Eye (tissue), 1 donor: ENCODE measurements at places on chromosomes 1 and 21.

GRCh38 chr1:225347123-225347683 is 80.6 kb downstream of the LBR start:
- DNase-seq: no peak

- DNase-seq: no peak
These were observed 13.2 kb upstream of the GPR153 start for GRCh38 chr1:6274102-6274501.

DNA sequence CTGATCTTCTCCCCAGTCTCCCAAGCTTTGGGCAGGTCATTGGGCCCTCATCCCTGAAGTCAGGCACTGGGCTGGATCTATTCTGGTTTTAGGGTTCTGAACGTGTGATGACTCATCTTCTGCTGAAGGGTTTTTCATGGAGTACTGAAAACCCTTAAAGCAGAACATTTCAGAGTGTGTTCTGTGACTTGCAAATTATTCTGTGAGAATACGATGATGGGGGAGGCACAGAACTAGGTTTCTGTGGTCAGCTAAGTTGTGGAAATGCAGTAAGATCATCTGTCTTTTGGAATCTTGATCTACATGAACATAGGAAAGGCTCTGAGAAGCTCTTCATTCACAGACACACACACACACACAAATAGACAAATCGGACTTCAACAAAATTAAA is 46.2 kb downstream of the NAV1 start:
- no peak for DNase-seq

DNA sequence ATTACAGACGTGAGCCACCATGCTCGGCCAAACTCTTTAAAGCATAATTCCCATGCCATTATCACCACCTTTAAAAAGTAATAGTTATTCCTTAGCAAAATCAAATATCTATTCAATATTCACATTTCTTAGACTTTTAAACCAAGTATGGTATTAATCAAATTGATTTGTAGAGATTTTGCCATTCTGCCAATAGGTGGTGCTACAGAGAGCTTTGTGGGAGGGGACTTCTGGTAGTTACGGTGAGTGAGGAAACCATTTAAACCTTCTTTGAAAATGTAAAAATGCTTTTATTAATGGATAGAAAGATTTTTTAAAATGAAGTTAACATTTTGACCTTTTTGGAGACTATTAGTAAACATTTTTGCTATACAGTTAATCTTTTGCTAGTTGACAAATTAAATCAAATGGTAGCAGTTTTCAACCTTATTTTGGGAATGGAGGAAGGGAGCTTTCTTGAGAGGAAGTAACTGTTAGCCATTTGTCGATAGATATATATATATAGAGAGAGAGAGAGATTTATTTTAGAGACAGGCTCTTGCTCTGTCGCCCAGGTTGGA is 19.3 kb downstream of the IARS2 start:
- DNase-seq: peak; percentile 24

GRCh38 chr1:26094076-26094669 is 17.5 kb upstream of the PDIK1L start:
- DNase-seq: peak; percentile 30

- no peak for DNase-seq
These were observed 11.5 kb upstream of the BGLAP start for GRCh38 chr1:156230473-156230837.

DNA sequence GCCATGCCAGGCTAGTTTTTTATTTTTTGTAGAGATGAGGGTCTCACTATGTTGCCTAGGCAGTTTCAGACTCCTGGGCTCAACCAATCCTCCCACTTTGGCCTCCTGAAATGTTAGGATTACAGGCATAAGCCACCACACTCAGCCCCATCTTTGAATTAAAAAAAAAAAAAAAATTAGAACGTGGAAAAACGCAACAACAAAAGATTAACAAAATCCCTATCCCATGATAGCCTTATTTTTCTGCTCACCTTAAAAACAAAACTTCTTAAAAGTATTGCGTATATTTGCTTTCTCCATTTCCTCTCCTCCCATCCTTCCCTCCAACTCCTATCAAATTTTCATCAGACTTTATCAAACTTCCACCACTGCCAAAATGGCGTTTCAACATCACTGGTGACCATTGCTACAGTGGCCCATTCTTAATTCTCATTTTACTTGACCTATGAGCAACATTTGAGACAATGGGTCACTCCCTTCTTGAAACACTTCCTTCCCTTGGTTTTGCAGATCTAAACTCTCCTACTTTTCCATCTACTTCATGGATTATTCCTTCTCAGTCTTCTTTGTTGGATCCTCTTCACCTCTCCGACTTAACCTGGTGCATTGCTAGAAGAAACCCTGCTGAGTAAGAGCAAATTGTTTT is 579 bp upstream of the ZNF684 start:
- DNase-seq: no peak

GRCh38 chr1:40507973-40508372 is 594 bp upstream of the EXO5 start:
- peak; percentile 18 for DNase-seq

DNA sequence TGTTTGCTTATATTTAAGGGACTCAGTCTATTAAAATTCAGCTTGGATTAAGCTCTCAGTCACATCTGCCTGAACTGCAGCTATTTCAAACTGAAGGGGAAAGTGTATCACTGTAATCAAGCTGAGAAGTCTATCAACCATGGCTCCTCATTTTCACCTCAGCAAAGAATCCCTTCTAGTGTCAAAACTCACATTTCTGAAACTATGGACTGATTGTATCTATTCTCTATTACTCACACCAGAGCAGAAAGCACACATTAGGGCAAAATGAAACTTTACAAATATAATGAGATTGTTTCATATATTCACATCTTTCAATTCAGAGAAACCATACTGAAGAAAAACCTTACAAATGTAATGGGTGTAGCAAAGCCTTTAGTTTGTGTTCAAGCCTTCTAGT is 14.6 kb upstream of the C1orf146 start:
- no peak for DNase-seq

GRCh38 chr1:168227620-168228019 is 1.8 kb downstream of the SFT2D2 start:
- DNase-seq: no peak

GRCh38 chr21:16910435-16911165 is 602.2 kb upstream of the CXADR start:
- DNase-seq: no peak

DNA sequence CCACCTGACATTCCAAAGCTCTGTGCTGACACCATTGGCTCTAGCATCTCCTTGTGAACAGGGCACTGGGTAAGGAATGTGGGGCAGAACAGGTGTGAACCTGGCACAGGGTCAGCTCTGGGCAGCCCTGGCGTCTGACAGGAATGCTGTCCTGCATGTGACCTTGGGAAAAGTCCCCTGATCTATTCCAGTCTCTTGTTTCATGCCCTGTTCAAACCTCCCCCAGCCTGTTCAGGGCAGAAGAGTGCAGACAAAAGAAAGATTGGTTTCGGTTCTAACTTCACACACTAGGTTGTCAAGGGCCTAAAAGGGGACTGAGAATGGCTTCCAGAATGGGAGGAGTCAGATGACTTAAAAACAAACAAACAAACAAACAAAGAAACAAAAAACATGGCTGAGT is 27.6 kb upstream of the SDHB start:
- DNase-seq: no peak

DNA sequence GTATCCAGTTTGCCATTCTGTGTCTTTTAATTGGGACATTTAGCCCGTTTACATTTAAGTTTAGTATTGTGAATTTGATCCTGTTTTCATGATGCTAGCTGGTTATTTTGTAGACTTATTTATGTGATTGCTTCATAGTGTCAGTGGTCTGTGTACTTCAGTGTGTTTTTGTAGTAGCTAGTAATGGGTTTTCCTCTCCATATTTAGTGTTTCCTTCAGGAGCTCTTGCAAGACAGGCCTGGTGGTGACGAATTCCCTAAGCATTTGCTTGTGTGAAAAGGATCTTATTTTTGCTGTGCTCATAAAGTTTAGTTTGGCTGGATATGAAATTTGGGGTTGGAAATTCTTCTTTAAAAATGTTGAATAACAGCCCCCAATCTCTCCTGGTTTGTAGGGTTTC is 69.2 kb upstream of the PDC start:
- no peak for DNase-seq

DNA sequence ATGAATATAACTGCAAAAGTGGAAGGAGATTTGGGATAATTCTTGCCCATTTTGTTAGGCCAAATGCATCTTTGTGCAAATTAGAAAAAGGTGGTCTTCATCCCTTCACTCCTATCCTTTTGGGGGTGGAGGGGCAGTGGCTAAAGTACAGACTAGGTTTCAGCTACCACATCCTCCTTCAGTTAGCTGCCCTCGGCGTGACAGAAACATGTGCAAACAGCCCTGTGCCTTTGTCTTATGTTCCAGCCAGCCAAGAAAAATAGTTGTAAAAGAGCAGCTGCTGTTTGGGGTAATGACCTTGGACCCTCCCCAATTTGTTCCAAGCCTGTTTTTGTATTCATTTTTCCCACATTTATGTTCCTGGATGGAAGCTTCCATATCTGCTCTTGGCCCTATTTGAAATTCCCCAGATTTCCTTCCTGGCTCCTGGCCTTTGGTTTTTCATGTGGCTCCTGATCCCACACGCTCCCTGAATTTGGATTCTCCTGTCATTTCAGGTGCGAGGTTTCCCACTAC is 8.3 kb upstream of the LGALS8 start:
- no peak for DNase-seq

DNA sequence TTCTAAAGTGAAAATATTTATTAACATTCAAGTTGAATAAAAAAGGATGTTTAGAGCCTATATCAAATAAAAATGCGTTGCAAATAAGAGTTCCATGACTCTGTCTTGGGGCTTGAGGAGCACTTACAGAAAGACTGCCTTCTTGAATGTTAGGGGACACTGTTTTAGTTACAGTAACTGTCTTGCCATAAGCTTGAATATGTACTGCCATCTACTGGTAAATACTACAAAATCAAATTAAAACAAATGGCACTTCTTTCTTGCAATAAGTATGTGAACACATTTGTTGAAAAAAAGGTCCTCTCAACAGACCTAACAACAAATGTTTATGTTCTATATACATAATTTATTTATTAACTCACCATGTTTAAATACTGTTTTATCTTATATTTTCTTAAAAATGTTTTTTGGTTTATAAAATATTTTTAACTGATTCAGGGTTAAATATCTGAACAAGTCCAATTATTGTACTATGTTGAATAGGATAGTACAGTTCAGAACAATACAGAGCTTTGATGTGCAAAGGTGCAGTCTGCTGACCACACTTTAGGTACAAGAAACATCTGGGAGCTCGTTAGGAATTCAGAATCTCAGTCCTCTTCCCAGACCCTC is 199.5 kb downstream of the LRRIQ3 start:
- DNase-seq: peak; percentile 72

GRCh38 chr1:224851210-224851847 is 78.1 kb upstream of the DNAH14 start:
- peak; percentile 57 for DNase-seq

DNA sequence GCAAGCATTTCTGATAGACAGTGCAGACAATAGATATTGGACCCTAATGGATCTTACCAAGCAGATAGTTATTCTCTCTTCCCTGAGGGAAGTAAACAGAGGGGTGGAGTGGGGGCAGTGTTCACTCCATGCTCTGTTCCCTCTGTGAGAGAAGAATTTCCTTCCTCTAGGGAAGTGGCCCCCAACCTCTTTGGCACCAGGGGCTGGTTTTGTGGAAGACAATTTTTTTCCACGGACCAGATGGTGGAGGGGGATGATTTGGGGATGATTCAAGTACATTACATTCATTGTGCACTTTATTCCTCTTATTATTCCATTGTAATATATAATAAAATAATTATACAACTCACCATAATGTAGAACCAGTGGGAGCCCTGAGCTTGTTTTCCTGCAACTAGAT is 459.9 kb downstream of the ADGRL2 start:
- peak; percentile 28 for DNase-seq

GRCh38 chr1:33408093-33408436 is 22.8 kb downstream of the PHC2 start:
- DNase-seq: no peak

DNA sequence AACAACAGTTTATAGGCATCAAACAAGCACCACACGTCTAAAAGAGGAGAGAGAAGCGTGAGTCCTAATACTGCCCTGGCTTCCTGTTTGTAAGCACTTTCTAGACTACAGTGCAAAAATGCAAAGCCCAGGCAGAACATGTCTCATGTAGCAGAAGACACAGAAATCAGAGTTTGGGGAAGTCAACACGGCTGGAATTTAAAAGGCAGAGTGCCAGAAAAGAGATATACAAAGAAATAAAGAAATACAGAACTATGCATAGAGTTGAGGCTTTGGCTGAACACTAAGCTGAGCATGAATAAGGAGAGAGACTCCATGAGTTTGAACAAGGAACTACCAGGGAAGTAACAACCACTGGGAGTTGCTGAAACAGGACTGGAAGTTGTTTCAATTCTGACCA is 566.6 kb upstream of the NR5A2 start:
- no peak for DNase-seq

- peak; percentile 91 for DNase-seq
These were observed 18.4 kb downstream of the MTX1 start for GRCh38 chr1:155226910-155227260.

GRCh38 chr1:212294983-212295382 is 9.8 kb downstream of the PPP2R5A start:
- no peak for DNase-seq

DNA sequence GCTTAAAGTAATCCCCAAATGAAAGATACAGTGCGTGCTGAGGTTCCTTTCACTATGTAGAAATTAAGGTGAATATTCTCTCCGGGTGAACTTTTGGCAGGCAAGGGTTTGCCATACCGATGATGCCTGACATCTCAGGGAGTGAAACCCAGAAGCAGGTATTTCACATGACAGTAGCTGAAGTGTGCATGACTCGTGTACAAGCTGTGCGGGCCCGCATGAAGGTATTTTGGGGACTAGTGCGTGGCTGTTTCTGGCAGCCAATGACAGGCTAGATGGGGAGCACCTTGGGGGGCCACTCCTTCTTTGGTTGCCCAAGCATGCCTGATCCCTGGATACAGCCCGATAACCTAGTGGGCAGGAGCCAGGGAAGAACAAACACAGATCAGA is 569.0 kb downstream of the SMYD3 start:
- no peak for DNase-seq

DNA sequence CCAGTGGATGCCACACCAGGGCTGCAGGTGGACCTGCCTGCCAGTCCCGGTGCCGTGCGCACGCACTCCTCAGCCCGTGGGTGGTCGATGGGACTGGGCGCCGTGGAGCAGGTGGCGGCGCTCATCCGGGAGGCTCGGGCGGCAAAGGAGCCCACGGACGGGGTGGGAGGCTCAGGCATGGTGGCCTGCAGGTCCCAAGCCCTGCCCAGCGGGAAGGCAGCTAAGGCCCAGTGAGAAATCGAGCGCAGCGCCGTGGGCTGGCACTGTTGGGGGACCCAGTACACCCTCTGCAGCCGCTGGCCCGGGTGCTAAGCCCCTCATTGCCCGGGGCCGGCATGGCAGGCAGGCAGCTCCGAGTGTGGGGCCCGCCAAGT is 1171.8 kb upstream of the B3GALT2 start:
- DNase-seq: no peak

GRCh38 chr1:205535866-205536758 is 31.6 kb downstream of the CDK18 start:
- DNase-seq: no peak

GRCh38 chr1:172179918-172180317 is 240.6 kb upstream of the C1orf105 start:
- no peak for DNase-seq
